ENCODE measurements at places on chromosomes 7 and 10.

- DNase-seq = no peak
These were observed 2.0 kb downstream of the AP1S1 start for GRCh38 chr7:101156277-101156676.

DNA sequence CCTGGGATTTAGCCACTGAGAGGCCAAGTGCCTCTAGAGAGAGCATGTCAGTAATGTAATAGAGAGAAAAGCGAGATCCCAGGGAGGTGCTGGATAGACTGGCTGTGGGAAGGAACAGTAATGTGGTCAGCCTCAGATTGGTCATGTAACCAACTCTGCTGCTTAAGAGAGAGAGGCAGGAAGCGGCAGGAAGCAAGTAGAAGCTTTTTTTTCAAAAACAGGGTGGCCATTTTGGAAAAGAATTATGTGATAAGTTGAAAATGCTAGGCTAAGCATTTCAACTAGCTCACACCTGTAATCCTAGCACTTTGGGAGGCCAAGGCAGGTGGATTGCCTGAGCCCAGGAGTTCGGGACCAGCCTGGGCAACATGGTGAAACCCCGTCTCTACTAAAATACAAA, 3.7 kb upstream of the PCOLCE start:
- peak; percentile 57 for DNase-seq

DNA sequence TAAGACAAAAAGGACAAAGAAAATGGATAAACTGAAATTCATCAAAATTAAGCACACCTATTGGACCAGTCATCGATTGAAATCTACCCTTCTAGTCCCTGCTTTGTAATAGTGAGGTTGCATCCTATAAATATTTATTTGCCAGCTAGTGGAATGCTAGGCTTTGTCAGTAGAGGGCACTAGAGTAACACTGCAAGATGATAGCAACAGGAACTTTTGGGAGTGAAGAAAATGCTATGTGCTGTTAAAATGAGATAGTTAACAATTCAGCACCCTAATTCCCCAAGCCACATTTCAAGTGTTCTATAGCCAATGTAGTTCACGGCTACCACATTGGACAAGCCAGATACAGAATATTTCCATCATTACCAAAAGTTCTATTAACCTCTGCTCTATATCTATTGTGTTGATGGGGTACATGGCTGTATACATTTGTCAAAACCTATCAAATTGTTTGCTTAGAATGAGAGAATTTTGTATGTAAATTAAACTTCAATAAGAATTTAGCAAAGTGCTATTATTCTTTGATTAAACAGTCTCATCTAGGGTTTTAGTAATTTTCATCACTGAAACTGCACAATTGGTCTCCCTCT, 69.8 kb downstream of the LSMEM1 start:
- peak; percentile 41 for DNase-seq

- DNase-seq = no peak
These were observed 13.7 kb upstream of the SAMD8 start for GRCh38 chr10:75097666-75098285.

GRCh38 chr10:71048971-71049615, 160.7 kb upstream of the PCBD1 start:
- DNase-seq = no peak

DNA sequence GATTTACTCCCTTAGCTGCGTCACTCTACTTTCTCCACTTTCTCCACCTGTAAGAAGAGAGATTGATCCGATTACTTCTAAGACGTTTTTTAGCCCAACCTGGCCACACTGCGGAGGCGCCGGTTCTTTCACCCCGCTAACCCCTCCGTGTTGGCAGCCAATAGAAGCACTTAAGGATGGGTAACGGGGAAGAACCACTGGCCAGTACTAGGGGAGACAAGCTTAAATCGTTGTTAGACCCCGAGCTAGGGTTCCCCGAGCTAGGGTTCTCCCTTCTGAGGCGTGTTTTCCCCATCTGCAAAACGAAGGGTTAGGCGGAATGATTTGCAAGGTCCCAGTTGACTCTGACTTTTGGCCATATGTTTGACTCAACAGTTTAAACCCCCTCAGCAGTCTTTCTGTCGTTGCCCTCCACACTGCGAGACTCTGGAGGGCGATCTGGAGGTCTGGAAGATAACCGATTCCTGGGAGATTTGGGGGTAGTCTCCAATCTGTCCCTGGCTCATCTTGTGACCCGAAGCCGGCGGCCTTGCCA, 644 bp downstream of the UMAD1 start:
- no peak for DNase-seq

- DNase-seq = no peak
These were observed 18.3 kb upstream of the ZNF12 start for GRCh38 chr7:6725003-6725402.

DNA sequence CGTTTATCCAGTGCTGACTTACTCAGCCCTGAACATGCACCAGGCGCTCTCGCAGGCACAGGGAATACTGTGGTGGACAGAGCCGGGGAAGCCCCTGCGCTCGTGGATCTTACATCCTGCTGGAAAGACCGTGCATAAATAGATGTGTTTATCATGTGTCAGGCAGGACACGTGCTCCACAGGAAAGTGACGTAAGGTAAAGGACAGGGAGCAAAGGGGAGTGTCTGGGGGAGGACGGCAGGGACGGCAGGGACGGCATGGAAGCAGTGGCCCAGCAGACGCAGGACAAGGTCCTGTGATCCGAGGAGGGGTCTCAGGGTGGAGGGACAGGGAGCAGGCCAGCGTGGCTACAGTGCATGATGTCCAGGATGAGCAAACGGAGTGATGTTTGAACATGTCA, 410.5 kb downstream of the PAXIP1 start:
- no peak for DNase-seq

- DNase-seq = no peak
These were observed 63.9 kb downstream of the SND1 start for GRCh38 chr7:127715901-127716300.

- DNase-seq = no peak
These were observed 62.9 kb upstream of the PRR15 start for GRCh38 chr7:29500719-29501118.

DNA sequence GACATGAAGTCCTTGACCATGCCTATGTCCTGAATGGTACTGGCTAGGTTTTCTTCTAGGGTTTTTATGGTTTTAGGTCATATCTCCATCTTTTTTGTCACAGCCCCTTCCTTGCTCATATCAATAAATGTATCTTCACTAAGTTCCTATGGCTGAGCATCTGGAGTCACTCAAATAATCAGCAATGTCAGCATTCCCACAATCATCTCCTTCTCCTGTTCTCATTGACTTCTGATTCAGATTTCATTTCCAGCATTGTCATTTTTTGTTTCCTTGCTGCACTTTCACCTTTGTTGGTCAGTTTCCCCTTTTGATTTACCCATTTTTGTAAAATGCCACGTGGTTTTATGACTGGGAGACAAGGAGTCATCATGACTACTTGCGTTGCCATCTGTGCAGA, 181.2 kb downstream of the BICC1 start:
- DNase-seq = no peak

DNA sequence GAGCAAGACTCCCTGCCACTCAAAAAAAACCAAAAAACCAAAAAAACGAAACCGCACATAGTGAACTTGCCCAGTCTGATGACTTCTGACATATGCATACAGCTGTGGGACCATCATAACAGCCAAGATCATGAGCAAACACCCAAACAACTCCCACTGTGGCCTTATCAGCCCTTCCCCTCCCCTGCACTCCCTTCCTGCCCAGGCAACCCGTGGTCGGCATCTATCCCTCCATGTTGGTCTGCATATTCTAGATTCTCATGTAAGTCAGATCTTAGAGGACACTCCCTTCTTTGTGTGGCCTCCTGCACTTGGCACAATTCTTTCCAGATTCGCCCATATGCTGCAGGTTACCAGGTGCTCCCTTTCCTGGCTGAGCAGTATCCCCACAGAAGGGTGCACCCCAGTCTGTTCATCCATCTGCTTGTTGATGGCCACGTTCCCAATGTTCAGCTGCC, 72.8 kb downstream of the GNA12 start:
- no peak for DNase-seq

DNA sequence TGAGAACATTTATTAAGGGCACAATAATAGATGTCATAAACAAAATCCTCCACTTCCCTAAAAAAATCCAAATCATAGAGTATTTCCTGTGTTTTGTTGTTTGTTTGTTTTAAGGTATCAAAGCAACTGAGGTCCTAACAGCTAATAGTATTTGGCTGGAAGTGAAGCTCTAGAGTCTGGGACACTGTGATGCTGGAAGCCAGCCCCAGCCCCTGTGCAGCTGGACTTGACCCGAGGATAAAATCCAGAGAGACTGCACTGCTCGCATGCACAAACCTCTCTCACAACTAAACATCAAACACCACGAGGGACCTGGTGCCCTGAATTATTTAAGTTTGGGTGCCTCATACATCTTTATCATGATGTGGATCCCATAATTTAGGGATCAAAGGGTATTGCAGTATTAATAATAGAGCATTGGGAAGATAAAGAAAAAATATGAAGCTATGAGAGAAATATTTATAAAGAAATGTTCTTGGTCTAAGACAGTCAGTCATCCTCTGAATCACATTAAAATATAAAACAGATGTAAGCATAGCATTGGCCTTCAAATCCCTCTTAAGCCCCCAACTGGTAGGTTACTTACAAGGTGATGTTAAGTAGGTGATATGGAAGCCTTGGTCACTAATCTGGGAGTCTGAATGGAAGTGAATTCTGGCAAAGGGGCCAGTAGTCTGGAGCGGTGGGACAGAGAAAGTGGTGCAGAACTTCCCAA, 44.4 kb downstream of the CUBN start:
- DNase-seq = no peak

DNA sequence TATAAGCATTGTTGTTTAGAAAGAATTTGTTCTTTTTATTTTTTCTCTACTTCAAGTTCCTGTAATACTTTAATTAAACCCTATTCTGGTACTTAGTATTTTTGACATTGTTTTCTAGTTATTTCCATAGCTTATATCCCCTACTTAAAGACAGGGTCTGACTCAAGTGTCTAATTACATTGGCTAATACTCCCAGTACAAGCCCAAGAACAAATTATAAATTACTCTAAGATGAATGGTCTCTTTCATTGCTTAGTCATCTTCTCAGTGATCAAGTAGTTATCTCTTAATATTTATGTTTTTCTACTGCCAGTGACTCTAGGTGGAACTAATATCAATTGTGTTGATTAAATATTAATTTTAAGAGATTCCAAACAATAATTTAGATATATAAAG, 21.6 kb downstream of the AHR start:
- DNase-seq = no peak

DNA sequence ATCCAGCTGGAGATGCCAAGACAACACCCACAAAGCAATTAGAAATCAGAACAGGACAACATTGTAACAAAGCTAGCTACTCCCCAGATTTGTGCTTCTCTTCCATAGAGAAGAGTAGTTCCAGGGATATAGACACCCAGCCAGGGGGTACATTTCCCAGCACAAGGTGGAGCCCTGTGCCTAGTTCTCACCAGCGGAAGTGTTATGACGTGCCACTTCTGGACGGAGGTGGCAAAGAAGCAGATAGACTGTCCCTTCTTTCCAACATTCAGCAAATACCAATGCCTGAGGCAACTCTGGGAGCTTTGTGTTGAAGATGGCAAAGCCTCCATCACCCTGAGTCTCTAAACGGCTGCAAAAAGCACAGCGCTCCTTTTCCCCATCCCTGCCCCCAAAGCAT, 23.4 kb upstream of the GSAP start:
- DNase-seq = no peak

DNA sequence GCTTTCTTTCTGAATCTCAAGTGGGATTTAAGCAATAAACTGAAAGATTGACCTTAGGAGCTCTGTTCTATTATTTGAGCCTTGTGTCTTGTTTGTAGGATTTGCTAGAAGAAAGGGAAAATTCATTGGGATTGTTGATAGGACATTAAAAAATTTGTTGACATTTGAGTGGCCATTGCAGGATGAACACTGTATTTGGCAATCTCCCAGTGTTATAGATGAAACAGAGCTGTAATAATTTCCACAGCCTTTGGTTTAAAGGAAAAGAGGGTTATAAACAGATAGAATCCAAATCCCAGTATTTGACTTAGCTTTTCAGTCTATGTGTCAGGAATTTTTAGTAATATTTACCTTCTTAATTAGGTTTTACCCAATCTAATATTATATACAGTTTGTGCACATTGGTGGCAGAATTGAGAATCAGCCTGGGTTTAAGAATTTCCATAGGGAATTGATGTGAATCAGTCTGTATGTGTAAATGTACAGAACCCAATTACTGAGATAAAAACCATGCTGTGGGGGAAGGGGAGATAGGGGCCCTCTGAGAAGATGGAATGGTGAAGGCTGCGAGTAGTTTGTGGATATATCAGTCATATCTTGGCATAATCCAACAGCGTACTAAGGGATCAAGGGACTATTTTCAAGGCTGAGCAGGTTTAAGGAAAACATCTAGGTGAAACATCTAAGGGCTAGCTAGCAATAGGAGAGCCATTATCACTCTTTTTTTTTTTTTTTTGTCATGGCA, 6.5 kb downstream of the SGPL1 start:
- no peak for DNase-seq

DNA sequence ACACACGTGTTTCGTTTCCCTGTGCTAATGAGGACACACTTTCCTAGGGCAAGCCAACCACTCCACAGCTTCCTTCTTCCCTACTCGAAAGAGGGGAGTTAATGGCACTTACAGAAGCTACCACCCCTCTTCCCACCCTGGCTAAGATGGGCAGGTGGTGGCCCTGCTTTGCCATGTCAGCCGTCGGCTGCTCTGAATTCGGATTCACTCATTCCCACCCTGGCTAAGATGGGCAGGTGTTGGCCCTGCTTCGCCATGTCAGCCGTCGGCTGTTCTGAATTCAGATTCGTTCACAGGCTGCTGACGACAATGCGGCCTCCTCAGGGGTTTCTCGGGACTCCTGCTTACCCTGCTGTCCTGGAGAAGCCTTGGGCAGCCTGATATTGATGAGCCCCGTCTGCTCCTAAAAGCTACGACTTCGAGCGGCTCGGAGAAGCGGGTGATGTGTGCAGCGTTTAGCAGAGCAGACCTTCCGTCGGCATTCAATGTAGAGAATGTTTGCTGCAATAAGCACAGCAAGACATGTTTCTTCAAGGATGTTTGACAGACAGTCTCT, 56.2 kb upstream of the PPP2R2D start:
- no peak for DNase-seq

- no peak for DNase-seq
These were observed 168.0 kb downstream of the ZNF438 start for GRCh38 chr10:30863516-30864210.

DNA sequence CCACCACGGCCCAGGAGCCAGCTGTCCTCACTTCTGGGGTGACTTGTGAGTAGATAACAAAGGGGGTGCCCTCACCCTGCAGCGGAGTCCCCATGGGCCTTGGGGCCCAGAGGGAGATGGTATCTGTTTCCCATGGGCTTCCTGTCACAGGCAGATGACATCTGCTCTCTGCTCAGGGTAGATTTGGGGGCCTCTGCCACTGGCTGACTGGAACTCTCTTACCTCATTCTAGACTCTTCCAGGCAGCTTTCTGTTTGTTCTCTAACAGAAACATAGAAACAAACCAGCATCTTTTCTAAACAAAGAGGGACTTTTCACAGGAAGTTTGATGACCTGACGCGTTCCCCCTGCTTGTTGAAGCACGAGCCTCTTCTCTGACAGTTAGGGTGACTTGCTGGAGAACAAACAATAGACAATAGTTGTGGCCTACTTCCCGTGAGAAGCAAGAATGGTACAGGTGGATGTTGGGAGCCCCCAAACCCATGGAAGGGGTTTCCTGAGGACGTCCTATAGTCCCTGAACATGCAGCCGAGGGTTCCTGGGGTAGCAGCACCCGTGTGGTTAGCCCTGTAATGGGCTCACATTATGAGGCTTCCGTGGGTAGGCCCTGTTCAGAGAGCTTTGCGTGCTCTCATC, 61.6 kb downstream of the GRK5 start:
- no peak for DNase-seq

GRCh38 chr10:29243750-29244149, 45.1 kb upstream of the LYZL1 start:
- DNase-seq = no peak

- DNase-seq = no peak
These were observed 573.9 kb downstream of the GATA3 start for GRCh38 chr10:8628351-8628750.

Measured in stromal cell of bone marrow (primary cell).